NB4 (cell line): ENCODE measurements at places on chromosomes 3 and 15.

DNA sequence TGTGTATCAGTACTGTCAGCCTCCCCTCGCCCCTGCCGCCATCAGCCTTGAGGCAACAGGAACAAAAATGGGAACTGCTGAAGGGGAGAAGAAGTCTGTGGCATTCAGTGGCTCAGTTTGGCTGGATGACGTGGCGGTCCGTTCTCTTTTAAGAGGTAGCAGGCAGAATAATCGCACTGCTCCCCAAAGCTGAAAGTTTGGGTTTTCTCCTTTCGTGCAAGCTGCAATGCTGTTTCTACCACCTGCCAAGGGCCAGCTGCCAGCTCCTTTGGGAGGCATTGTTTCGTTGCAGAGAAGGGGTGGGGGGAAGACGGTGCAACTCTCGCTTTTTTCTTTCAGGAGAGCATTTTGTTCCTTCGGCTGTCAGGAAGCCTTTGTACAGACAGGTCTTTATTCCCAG, 369.6 kb upstream of the RORA start:
- DNase-seq: no peak

- no peak for DNase-seq
Observed at GRCh38 chr3:194723846-194724618, 38.3 kb downstream of the FAM43A start.

DNA sequence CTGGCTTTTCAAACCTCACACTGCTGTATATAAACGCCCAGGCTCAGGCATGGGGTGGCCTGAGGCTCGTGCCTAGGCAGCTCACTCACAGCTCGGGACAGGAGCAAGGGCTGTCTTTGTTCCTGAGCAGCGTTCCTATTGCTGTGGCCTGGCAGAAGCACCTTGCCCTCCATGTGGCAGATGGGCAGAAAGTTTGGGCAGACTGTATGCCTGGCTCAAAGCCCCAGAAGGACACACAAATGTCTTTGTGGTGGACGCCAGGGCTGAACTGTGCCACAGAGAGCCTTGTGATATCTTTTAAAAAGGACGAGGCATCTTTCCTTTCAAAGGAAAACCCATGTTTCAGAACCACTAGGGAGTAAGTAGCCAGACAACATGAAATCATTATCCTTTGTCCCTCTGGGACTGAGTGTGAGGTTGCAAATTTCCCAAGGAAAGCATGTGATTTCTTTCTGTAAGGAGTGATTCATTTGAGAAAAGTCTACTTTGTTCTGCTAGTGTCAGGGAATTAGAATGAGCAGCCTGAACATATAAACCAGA, 29.3 kb upstream of the UBE2E1 start:
- DNase-seq: no peak

DNA sequence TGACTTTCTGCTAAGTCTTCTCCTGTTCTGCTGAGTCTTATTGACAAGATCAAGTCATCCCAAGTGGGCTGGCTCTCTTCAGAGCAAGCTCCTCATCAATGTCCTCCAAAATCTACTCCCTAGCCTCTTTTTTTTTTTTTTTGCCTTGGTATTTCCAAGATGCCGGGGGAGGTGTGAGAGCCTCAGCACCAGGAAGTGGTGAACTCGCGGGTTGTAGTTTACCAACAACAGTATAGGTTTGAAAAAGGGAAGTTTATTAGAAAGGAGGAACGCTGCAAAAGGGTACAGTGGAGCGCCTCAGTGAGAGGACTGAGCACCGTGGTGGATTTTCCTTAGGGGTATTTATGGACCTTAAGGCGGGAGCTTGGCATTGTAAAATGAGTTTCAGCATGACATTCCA, 94.3 kb upstream of the SGO1 start:
- DNase-seq: peak; percentile 61

DNA sequence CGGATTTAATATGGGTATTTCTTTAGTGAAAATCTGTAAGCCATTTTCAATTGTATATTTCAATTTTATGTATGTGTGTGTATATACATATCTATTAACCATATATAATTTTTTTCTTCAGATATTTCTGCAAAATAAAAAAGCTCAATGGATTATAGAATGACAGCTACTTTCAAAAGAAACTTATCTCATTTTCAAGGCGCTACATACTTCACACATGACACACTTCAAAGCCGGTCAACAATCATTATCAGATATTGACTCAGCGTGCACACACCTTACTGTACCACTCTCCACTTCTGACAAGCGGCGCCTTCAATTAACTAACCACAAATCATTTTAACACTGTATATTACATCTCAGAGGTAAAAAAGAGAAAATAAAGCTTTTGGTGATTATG, 39.6 kb downstream of the ATP13A3 start:
- DNase-seq: no peak

DNA sequence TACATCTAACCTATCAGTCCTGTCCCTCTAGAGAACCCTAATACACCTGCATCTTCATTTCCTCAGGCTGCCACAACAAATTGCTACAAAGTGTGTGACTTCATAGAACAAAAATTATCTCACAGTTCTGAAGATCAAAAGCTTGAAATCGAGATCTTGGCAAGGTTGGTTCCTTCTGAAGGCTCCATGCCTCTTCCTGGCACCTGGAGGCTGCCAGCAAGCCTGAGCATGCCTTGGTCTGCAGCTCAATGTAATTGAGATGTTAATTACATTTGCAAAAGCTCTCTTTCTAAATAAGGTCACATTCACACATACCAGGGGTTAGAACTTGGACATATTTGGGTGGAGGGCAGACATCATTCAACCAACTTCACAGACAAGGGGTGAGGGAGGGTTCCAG, 86.4 kb upstream of the ABHD17C start:
- DNase-seq: no peak

GRCh38 chr15:45458746-45459403, 63.7 kb downstream of the SLC30A4 start:
- peak; percentile 70 for DNase-seq

DNA sequence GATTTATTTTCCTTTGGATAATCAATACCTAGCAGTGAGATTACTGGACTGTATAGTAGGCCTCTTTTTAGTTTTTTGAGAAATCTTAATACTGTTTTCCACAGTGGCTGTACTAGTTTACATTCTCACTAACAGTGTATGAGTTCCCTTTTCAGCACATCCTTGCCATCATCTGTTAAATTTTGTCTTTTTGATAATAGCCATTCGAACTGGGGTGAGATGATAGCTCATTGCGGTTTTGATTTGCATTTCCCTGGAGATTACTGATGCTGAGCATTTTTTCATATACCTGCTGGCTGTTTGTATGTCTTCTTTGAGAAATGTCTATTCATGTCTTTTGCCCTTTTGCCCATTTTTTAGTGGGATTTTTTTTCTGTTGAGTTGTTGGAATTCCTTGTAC, 210.8 kb downstream of the CGGBP1 start:
- no peak for DNase-seq

- DNase-seq: no peak
Observed at GRCh38 chr3:11566916-11567315, 76.8 kb downstream of the VGLL4 start.

DNA sequence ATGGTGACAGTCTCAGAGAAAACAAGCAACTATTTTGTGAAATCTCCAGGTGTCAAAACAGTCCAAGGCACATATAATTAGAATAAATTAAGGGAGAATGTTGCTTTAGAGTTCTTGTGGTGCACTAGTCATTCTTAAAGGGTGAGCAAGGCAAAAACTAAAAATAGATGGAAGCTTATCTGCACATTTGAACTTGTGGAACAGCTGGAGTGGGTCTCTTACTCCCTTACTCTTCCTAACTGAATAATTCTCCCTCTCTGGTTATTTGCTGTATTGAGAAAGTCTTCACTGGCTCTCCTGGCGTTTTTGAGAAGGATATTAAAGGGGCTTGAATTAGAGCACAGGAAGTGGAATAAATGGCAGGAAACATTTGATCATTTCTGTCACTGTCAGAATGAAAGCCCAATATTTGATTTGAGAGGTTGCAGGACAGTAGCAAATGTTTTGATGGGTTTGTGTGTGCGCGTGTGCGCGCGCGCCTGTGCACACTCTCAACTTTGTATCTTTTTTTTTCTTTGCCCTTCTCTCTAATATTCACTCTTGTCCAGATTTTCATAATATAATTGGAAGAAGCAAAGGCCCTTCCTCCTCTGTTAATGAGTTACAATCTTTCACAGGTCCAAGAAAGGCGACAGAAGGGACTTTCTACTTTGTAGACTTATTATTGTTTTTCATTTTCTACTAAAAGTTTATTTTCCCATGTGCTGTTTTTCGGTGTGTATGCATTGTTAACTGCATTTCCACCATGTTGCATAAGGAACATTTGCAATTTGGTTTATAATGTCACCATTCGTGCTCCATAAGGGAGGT, 40.9 kb downstream of the AKAP13 start:
- DNase-seq: no peak

DNA sequence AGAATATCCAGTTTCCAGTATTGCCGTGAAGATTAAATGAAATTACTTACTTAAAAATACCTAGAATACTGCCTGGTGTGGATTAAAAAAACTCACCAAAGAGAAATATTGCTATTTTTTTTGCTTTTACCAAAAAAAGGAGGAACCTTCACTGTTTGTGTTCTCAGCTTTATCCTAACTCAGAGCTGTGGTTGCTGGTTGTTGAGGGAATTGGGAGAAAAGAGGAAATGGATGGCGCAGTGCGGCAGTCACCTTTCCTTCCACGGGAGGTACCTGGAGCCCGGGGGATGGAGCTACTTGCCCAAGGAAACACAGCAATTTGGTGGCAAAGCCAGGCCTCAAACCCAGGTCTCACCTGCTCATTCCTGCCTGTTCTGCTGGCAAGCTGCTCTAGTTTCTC, 270.3 kb downstream of the RPLP1 start:
- peak; percentile 45 for DNase-seq

DNA sequence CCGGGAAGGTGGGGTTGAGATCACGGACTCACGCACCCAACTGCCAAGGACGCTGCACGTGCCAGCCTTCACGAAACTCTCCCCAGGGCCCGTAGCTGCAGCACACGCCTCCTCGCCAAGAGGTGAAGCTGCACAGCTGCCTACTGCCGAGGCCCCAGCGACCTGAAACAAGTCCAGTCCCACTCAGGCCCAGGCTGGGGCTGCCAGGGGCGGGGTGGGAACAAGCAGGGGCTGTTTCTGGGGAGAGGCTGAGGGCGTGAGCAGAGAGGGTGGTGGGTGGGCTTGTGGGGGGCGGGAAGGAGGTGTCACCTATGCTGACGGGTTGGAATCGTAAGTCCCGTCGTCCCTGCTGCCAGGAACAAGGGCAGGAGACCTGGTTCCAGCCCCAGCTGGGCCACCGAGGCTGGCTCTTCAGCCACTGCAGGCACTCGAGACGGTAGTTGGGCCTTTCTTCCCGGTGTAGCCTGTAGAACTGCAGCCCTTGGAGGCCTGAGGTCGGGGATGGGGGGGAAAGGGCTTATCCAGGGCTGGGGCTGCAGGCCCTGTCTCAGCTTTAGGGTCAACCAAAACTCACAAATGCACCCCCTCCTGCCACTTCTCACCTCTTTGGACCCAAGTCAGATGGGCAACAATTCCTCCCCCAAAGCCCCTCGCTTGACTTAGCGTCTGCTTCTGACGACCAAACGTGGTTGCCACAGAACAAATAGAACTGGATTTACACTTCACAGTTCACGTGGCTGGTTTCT, 44.4 kb downstream of the MUC20 start:
- DNase-seq: no peak

- no peak for DNase-seq
Observed at GRCh38 chr3:151011427-151011826, 38.9 kb upstream of the CLRN1 start.

DNA sequence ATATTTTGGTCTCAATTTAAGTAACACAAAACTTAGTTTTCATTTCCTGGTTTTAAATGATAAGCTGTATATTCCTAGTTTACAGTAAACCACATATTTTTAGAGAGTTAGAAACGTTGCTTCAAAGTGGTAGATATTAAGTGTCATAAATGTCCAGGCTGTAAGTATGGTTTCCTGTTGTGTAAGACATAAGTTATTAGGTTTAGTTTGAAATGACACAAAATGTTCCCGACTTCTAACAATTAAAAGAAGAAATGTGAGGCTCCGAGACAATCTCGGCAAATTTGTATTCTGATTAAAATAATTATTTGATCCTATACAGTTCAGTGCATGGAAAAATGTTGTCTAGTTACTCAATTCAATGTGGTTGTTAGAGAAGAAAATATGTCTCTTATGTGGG, 387.3 kb downstream of the EPHA3 start:
- DNase-seq: no peak

DNA sequence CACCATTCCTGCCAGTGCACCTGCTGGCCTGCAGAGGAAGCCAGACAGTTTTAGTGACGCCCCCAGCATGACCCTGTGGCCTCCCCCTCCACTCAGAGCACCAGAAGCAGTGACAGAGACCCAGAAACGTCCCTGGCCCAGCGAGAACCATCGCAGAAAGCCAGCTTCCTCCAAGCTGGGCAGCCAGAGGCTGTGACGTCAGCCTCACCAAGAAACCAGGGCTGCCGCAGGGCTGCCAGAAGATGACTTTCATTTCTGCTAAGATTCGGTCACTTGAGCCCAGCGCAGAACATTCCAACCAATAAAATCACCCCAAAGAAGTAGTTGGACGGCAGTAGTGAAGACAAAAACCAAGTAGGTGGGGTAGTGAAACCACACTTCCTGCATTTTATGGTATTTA, 29.6 kb upstream of the RPL32 start:
- DNase-seq: peak; percentile 69

DNA sequence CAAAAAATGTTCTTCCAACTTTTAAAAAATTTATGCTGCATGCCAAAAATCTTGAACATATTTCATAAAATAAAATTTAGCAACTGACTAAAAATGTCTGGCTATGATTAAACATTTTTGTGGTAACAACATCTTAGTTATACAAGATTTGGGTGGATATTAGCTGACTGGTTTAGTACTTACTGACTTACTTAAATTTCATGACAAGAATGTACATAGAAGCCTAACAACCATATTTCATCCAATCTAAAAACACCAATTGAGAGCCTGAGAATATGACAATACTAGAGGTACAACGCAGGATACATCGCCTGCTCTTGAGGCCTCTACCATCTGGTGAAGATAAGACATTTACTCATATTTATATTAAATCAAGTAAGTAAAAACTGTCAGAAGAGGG, 34.6 kb downstream of the GNB4 start:
- DNase-seq: no peak

- no peak for DNase-seq
Observed at GRCh38 chr3:66692042-66692765, 191.4 kb upstream of the LRIG1 start.

- peak; percentile 74 for DNase-seq
Observed at GRCh38 chr15:99631255-99631654, 65.5 kb downstream of the MEF2A start.

DNA sequence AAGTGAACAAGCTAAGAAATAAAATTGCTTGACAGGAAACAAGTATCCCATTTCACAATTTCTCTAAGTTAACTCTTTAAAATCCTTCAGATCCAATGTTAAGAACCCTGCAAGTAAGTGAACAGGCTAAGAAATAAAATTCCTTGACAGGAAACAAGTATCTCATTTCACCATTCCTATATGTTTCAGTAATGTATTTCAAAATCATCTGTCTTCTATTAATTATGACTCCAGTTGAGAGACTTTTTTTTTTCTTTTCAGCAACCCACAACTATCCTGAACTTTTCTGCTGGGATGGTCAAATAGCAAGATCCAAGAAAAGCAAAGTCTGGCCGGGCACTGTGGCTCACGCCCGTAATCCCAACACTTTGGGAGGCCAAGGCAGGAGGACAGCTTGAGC, 2.4 kb upstream of the SLC12A6 start:
- DNase-seq: no peak

GRCh38 chr3:22835041-22835440, 368.1 kb upstream of the UBE2E2 start:
- DNase-seq: no peak

GRCh38 chr3:50518436-50518835, 15.0 kb upstream of the CACNA2D2 start:
- no peak for DNase-seq

GRCh38 chr3:50264964-50265485, 3.9 kb upstream of the SEMA3B start:
- DNase-seq: no peak
